Spleen (tissue), 13 donors: ENCODE measurements at places on chromosomes 5 and 9. TPM values are rescaled to one million over a fixed set of nuclear protein-coding genes. Genes with fewer than 3 reads are reported as not detected.

NRG2 gene
- 4.8 TPM for total RNA-seq

GRCh38 chr5:154866841-154867240 is 8.4 kb downstream of the CNOT8 start:
- DNase-seq, result no peak

DNA sequence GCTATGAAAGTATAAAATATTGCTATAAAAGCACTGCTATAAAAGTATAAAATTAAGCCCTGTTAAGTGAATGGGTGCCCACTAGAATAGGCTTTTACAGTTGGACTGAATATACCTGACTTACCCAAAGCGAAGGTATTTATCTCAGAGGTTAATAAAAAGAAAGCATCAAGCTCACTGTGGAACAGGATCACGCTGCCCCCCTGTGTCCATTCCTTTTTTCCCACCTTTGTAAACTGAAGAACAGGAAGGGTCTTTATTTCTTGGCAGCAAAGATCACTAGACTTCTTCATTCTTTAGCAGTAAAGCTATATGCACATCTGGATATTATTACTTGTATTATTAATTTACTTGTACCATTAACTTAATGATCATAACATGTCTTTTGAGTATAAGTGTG is 22.1 kb upstream of the PLPP6 start:
- no peak for DNase-seq

GRCh38 chr5:131984956-131985665 is 26.3 kb downstream of the ACSL6 start:
- DNase-seq, result peak; percentile 47

PCDHA1 gene
- total RNA-seq, result not detected

OR1B1 gene
- not detected for total RNA-seq

CATSPER3 gene
- not detected for total RNA-seq

DNA sequence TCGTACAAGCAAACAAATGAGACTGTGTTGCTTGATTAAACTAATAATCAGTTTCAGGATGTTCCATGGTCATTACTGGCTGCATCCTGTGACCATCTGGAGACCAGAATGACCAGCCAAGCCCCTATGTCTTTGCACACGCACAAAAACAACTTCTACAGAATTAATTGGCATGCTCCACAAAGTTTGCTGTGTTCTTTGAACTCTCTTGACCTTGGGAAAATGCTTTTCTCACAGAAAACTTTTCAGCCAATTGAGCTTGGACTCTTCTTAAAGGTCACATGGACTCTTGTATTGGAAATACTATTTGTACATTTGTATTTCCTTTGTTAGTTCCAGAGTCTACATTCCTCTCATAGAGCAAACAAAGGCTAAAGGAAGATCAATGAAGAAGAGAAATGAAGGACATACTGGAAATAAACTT is 147.8 kb downstream of the ARRDC3 start:
- no peak for DNase-seq

GRCh38 chr5:73318308-73318719 is 130.3 kb downstream of the FOXD1 start:
- DNase-seq, result no peak

GRCh38 chr9:37026113-37026930 is 7.7 kb downstream of the PAX5 start:
- DNase-seq, result peak; percentile 78

DNA sequence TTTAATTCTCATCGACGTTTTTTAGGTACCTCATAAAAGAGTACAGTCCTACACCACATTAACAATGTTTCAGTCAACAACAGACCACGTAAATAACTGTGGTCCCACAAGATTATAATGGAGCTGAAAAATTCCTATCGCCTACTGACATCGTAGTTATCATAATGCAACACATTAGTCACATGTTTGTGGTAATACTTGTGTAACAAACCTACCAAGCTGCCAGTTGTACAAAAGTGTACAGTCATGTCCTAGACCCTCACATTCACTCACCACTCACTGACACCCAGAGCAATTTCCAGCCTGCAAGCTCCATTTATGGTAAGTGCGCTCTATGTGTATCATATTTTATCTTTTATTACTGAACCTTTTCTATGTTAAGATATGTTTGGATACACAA is 16.8 kb downstream of the GNAQ start:
- no peak for DNase-seq

- DNase-seq, result no peak
These were observed 126.1 kb downstream of the STARD4 start for GRCh38 chr5:111385970-111386831.

RANBP3L gene
- total RNA-seq, result not detected

PCDHGA5 gene
- 1.4 TPM for total RNA-seq

- DNase-seq, result no peak
These were observed 212.6 kb downstream of the MCTP1 start for GRCh38 chr5:95072281-95072680.

- DNase-seq, result no peak
These were observed 423.2 kb upstream of the PAPPA start for GRCh38 chr9:115730396-115730795.

DNA sequence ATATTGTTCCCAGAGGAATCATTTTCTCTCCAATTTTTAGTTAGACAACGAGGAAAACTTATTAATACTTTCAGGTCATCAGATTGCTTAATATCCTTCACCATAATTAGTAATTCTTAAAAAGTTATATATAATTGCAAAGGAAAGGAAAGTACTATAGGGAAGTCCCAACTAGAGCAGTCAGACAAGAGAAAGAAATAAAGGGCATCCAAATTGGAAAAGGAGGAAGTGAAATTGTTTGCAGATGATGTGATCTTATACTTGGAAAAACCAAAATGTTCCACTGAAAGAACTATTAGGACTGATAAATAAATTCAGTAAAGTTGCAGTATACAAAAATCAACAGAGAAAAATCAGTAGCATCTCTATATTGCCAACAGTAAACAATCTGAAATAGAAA is 223.5 kb upstream of the MEF2C start:
- DNase-seq, result no peak

GRCh38 chr5:124523897-124524296 is 222.5 kb downstream of the ZNF608 start:
- no peak for DNase-seq

ORM2 gene
- total RNA-seq, result not detected

FAM151B gene
- total RNA-seq, result 4.0 TPM

PAPPA gene
- 0.46 TPM for total RNA-seq

CCNH gene
- 188 TPM for total RNA-seq

DNA sequence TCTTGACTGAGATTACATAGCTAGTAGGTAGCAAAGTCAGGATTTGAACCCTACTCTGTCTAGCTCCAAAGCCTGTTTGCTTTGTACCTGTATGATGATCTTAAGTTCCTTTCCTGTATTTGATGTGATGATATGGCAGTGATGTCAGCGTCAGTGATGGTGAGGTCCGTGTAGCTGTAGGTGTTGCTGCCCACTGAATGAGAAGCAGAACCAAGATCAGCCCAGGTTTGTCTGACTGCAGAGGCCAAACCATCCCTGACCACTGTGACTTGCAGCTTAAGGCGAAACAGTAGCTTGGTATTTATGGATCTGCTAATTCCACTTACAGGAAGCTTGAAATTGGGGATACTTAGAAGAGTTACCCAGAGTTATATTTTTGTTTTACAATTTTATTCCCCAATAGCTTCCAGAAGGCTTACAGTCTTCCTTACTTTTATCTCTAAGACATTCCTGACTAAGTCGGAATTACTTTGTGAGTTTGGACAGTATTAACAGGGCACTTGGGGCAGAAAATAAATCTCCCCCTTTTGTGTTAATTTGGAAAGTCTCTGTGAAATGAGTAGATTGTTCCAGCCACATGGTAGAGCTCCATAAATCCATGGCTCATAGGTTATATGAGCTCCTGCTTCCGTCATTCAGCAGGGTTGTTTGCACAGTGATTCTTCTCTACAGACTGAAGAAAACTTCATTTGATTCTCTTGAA is 273.4 kb downstream of the NR3C1 start:
- no peak for DNase-seq

GRCh38 chr5:151183456-151184245 is 26.1 kb upstream of the ANXA6 start:
- no peak for DNase-seq

ANKRD34B gene
- total RNA-seq, result 2.0 TPM

- peak; percentile 92 for DNase-seq
These were observed at the start of gene N4BP3 for GRCh38 chr5:178113141-178113787. N4BP3 (plus strand) TSS chr5:178113532; CDS start chr5:178119584, 6,052 bp downstream.

DNA sequence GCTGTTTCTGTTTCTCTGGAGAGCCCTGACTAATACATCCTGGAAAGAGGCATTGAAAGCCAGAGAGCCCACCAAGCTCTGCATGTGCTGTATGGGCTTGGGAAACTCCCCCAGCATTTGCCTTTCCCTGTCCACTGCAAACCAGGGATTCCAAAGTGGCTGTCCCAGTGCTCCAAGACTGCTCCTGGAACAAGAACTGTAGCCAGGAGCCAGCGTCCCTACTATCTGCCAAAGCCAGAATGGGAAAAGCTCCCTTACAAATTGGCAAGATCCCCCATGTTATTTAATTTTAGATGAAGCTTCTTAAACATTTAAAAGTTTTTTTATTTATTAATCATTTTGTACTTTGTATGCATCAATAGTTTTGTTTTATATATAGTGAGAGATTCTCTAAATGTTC is 263.2 kb downstream of the GABRB2 start:
- no peak for DNase-seq

MEF2C gene
- 130 TPM for total RNA-seq
